Adipocyte (in vitro differentiated cells): ENCODE measurements at places on chromosomes 4 and X.

GRCh38 chrX:108019382-108019875 is 25.4 kb upstream of the VSIG1 start:
- DNase-seq, result no peak

- no peak for DNase-seq
Measured at GRCh38 chrX:69995362-69996112, 54.2 kb downstream of the AWAT2 start.

DNA sequence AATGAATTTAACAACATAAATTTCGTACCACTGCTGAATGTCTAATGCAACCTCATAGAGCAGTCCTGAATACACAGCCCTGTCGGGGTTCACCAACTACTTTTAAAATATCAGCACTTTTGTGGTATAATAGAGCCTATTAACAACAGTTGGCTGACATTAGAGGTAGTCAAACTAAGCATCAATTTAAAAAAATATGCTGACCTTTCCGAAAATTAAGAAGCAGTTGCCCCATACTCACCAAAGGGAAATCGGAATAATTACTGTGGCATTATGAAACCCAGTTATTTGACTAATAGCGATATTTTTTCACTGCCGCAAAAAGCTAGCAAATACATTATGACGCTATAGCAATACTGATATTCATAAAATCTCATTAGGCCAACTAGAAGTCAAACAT is 273.5 kb upstream of the PPARGC1A start:
- DNase-seq, result no peak

- DNase-seq, result no peak
Measured at GRCh38 chrX:14670819-14671218, 141.5 kb downstream of the GLRA2 start.

- DNase-seq, result no peak
Measured at GRCh38 chr4:99665983-99666382, 8.4 kb upstream of the C4orf54 start.

- DNase-seq, result no peak
Measured at GRCh38 chr4:84894621-84895020, 71.9 kb downstream of the WDFY3 start.

DNA sequence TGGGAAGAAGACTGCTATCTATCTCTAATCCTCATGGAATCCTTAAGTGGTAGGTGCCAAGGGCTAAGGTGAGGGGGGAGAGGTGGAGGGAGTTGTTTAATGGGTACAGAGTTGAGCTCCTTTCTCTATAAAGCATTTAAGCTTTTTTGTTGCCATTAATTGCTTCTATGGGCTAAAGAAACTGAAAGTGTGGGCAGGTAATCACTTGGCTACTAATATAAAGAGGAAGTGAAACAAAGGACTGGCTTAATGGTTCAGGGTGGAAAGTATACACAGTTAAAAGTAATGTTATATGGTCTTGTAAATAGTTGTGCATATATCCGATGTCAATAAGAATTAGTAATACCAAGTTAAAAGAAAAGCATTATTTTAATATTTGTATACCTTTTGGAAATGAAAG is 83.9 kb downstream of the POLA1 start:
- DNase-seq, result no peak

- no peak for DNase-seq
Measured at GRCh38 chrX:154090731-154091130, 6.8 kb downstream of the MECP2 start.

- DNase-seq, result no peak
Measured at GRCh38 chrX:46295963-46296362, 249.3 kb downstream of the ZNF674 start.

DNA sequence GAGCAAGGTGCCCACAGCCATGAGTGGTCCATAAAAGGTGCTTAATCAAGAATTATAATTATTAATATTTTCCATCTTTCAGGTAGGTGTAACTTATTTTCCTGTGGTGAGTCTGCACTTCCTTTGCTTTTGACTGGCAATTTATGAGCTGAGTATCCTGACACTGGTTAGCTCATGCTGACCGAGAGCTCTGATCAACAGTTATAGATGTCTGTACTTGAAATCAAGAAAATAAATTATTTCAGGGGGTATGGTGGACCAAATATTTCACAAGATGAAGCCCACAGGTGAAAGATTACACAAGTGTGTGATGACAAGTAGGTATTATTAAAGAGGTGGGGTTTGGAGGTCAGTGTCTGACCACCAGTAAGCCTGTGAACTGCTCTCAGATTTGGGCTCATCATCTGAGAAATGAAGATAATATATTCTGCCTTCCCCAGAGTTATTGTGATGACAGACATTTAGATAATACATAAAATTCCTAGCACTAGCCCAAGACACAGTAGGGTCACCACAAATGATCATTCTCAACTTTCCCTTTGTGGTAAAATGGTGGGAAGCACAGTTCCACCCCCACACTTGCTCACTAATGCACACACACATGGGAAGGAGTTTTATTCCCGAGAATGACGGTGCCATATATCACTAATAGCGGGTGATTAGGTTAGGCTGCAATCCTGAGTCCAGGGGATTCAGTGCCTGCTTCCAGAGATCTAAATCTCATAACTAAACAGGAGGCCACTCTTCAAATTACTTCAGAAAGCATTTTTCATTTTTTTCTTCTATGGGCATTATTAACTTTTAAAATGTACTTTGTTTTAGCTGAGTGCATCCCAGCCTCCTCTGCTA is 34.0 kb upstream of the PACRGL start:
- DNase-seq, result no peak

GRCh38 chrX:10414862-10415261 is 205.5 kb downstream of the MID1 start:
- peak; percentile 31 for DNase-seq

- DNase-seq, result peak; percentile 0
Measured at GRCh38 chr4:69156913-69157312, 57.6 kb downstream of the UGT2B11 start.

GRCh38 chr4:21628916-21629610 is 319.5 kb downstream of the KCNIP4 start:
- DNase-seq, result no peak

GRCh38 chr4:100826067-100826466 is 308.2 kb upstream of the EMCN start:
- no peak for DNase-seq

DNA sequence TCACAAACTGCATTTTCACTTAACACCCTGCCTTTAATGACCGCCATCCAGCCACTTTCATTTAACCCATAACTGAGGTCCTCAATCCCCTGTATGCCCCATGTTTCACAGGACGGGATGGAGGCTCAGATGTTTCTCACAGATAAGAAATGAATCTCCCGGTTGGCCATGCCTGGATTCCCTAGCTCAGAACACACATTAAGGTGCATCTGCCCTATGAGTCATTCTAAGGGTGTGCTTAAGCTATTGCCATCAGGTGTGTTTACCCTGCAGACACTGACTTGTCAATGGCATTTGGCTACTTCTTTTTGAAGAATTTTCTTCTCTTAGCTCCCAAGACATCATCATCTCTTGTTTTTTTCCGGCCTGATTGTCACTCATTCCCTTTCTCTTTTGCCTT is 222.6 kb upstream of the SMIM31 start:
- DNase-seq, result no peak

DNA sequence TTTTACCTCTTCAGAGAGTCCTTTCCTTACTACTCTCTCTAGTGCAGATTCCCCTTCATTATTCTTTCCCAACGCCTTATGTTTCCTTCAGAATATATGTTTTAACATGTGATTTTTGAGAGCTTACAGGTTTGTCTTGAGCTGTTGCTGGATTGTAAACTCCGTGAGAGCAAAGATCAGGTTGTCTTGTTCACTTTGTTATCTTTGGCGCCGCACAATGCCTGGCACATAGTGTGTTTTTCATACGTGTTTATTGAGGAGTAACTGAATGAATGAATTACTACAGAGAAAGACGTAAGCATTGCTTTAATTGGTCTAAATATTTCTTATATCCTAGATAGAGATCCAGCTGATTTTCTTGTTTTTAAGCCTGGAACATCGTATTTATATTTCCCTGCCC is 80.5 kb upstream of the SLC4A4 start:
- no peak for DNase-seq

DNA sequence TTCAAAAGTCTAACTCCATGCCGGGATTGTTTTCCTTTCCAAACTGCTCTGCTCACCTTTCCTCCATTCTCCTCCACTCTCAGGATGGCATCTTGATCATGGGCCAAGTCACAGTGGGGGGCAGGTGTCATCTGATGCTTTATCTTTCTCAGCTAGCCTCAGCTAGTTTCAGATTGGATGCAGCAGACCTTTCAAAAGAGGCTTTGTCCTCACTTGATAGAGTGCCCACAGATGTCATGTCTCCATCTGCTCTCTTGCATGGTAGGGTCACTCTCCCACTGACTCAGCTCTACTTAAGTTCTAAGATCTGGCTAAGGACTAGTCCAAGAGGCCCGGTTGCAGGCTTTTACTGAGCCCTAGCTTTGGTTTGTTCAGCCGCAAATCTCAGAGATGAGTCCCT is 341.8 kb upstream of the GALNT7 start:
- DNase-seq, result no peak

DNA sequence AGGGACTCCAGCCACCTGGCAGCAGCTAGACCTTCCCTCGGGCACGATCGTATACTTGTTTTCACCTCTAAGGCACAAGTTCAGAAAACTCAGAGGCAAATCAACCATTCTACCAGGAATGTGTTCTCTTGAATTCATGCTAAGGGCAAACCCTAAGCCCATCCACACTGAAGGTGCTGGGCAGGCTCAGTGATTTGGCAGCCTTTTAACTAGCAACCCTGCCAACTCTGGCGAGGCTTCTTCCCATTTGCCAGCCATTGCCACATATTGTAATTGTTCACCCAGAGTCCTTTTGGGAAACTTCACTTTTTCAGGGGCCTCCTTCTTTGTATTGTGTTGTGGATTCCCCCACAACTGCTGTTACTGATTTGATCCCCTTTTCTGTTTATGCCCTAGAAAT is 298.6 kb upstream of the LDB2 start:
- no peak for DNase-seq

GRCh38 chrX:110732266-110732665 is 63.4 kb downstream of the CHRDL1 start:
- no peak for DNase-seq

GRCh38 chr4:109930872-109931271 is 18.2 kb downstream of the EGF start:
- DNase-seq, result no peak

DNA sequence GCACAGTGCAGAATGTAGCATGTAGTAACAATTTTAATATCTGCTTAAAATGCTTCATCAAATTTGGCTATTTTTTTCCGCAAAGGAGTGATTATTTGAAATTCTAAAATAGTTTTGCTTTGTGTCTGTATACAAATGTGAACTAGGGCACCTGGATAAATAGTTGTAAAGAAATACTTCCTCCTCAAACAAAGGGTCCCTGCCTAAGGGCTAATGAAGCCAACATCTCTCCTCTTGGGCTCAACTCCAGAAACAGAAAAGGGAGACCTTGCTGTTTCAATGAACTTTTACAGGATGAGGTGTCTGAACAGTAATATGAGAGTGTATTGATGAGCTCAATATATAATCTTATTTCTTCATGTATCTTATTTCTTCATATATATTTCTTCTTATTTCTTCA is 30.8 kb upstream of the SCOC start:
- no peak for DNase-seq

DNA sequence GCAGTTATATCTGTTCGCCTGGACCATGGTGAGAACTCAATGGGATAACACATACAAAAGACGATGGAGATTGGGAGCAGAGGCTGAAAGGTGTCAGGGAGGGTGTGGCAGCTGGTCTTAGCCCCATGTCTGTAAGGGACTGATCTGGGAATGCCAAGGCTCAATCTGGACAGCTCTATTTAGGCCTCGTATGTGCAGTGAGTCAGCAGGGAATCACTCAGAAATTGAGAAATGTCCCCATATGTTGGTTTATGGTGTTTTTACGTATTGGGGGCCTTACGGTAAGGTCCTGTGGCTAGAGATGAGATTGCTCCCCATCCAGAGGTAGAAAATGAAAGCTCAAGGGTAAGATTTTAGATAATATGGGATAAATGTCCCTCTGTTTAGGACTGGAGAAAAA is 71.4 kb upstream of the TTC29 start:
- peak; percentile 25 for DNase-seq

GRCh38 chr4:135050086-135050717 is 848.6 kb upstream of the PABPC4L start:
- peak; percentile 36 for DNase-seq

DNA sequence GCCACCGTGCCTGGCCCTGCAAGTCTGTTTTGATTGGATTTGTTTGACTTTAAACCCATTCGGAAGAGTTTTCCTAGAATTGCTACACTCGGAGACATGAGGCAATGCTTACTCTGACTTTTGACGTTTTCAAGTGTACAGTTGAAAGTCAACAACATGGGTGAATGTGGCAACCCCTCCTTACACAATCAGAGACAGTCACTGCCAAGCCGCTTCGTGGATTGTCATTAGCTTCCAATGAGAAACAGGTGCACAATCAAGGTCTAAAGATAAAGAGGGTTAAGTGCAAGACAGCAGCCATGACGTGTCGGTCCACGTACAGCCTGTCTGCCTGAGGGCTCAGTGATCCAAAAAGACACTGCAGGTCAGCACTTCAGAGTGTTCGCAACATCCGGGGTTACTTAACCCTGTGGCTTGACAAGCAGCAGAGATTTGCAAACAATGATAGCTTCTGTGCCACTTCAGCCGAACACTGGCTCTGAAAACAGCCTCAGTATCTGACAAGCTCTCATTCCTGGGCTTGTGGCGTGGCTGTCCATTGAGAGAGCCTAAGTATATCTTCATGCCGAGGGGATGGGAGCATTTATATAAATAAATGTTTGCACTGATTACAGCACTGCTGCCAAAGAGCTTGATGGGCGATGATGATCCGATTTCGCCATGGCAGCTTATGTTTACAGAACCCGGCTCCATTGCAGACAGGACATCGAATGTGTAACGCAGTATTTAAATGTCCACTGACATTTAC is 180.0 kb downstream of the DHRSX start:
- peak; percentile 57 for DNase-seq

DNA sequence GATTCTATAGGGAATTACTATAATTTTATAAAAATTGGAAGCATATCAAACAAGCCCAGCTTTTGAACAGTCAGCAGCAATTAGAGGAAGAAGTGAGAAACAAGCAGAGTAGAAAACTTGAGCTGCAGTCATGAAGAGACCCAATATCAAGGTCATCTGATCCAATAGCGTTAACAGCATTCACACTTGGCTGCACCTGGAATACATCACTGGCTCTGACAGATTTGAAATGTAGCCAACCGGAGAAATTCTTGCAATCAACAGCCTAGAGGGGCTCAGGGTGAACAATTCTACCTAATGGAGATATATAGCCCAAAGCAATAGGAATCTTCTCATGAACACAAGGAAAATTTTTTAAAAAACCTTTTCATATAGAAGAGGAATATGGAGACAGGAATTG is 13.6 kb downstream of the DDX53 start:
- no peak for DNase-seq

DNA sequence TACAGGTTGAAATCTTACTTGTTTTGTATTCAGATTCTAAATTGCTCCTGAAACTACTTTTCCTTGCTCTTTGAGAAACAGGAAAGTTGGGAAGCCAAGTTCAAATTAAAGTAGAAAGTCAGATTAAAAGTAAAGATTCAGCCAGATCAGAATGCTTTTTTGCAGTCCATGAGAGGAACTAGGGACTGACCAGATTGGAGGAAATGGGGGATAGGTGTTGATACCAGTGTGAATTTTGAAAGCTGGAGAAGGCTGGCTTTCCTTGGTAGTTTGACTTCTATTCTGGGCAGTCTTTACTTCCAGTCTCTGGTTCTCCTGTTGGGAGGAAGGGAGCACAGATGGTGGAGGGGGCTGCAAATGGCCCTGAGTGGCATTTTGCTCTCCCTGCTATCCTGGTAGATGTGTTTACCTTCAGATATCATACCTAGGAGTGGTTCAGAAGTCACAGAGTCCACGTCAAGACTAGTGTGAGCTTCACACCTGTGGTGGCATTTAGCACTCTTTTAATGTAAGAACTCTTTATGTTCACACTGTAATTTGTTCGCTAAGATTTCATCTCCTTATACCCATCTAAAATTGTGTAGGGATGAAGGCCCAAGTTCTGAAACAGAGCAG is 68.8 kb downstream of the FNIP2 start:
- DNase-seq, result no peak
